Caco-2 (cell line): ENCODE measurements at places on chromosomes 4 and X. TPM values are rescaled to one million over a fixed set of nuclear protein-coding genes. Genes with fewer than 3 reads are reported as not detected.

DNA sequence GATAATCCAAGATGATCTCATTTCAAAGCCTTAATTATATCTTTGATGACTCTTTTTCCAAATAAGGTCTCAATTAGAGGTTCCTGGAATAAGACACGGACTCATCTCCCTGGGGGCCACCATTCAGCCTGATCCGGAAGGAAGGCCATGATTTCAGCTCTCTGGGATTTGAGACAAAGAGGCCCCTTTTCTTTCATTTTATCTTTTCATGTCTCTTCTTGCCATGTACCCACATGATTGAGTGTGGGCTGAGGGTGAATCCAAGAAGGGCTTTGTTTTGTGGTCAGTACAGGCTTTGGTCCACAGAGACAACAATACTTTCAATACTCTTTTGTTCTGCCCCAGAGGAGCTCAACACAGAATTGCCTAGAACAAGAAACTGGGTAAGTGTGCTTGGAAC lies 261.2 kb downstream of the TRIML1 start:
- peaks cover 16% of the 10 kb centered on the region for H3K4me1 ChIP-seq
- DNase-seq = no peak
- H3K4me3 ChIP-seq = no peak overlapping the region
- H3K27me3 ChIP-seq = no peaks in the 10 kb centered on the region
- no peak overlapping the region for H3K27ac ChIP-seq
- H3K36me3 ChIP-seq = no peaks in the 10 kb centered on the region

DNA sequence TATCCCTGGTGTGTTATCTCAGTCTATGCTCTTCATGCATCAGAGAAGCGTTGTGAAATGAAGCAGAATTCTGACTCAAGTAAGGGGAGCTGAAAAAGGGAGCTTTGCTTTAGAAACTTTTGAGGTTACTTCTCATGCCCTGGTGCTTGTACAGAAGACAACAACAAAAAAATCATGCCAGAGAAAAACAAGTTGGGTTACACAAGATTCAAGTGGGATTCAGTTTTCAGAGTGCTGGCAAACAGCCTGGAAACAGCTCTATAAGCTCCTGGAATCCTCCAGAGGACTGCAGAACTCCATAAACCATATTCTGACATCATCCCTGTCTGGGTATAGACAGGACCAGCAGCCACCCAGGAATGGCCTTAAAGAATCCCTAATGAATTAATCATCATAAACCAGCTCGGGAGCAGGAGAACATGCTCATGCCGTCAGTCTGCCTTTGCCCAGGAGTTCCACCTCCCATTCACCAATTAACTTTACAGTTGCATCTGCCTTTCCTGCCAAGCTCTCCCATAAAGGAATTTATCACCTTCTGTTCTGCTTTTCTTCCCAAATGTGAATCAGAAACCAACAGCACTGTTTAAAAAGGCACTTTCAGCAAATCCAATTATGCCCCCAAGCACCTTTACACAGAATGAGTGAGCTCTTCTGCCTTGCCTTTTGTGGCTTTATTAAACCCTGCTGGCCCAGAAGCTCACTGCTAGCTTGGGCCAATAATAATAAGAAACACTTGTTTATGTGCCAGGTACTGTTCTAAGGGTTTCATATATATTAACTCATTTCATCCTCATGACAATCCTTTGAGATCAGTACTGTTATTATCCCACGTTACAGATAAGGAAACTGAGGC lies 54.5 kb upstream of the FBXW7 start:
- DNase-seq = no peak
- H3K27ac ChIP-seq = no peak overlapping the region
- no peaks in the 10 kb centered on the region for H3K4me1 ChIP-seq
- no peak overlapping the region for H3K4me3 ChIP-seq
- H3K27me3 ChIP-seq = no peaks in the 10 kb centered on the region

DNA sequence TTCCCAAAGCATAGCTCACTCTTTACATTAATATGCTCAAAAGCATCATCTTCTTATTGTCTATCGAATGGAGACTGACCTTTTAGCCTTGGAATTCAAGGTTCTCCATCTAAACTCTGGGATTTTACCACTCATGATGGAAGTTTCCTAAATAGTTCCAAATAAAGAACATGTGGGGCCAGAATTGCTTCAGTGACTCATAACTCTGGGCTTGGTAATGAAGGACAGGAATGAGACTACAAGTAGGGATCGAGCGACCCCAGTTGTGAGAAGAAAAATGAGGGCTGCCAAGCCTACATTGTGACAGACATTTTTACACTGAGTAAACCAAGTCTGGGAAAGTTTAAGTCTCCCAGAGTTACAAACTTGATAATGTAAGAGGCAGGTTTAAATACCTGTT lies 269.9 kb downstream of the CBLL2 start:
- no peaks in the 10 kb centered on the region for H3K27me3 ChIP-seq
- no peak for DNase-seq
- no peaks in the 10 kb centered on the region for H3K4me1 ChIP-seq
- H3K27ac ChIP-seq = no peak overlapping the region
- H3K4me3 ChIP-seq = no peak overlapping the region
- H3K36me3 ChIP-seq = no peaks in the 10 kb centered on the region

DNA sequence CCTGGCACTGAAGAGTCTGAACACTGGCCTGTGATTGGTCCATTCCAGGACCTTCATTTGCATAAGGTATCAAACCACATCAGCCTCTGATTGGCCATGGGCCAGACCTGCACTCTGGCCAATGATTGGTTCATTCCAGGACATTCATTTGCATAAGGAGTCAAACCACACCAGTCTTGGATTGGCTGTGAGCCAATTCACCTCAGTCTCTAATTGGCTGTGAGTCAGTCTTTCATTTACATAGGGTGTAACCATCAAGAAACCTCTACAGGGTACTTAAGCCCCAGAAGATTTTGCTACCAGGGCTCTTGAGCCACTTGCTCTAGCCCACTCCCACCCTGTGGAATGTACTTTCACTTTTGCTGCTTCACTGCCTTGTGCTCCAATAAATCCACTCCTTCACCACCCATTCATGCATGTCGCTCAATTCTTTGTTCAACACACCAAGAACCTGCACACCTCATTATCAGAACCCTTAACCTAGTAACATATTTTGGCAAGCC lies 14.2 kb upstream of the HERC5 start:
- H3K36me3 ChIP-seq = no peaks in the 10 kb centered on the region
- H3K27me3 ChIP-seq = no peaks in the 10 kb centered on the region
- H3K27ac ChIP-seq = no peak overlapping the region
- H3K4me1 ChIP-seq = no peaks in the 10 kb centered on the region; the same call in 1 of the 2 replicates

- no peaks in the 10 kb centered on the region; the same call in 1 of the 2 replicates for H3K4me1 ChIP-seq
- no peak overlapping the region for H3K27ac ChIP-seq
- H3K27me3 ChIP-seq = no peaks in the 10 kb centered on the region
- DNase-seq = no peak
Measured at GRCh38 chr4:43357252-43357974, 464.9 kb downstream of the GRXCR1 start.

GRCh38 chr4:30943356-30943755 lies 223.2 kb downstream of the PCDH7 start:
- no peak overlapping the region for H3K27ac ChIP-seq
- no peaks in the 10 kb centered on the region for H3K27me3 ChIP-seq
- peaks cover 41% of the 10 kb centered on the region for H3K4me1 ChIP-seq
- no peak for DNase-seq

GRCh38 chrX:78957768-78958130 lies 12.6 kb downstream of the P2RY10 start:
- H3K4me3 ChIP-seq = no peak overlapping the region
- no peaks in the 10 kb centered on the region for H3K4me1 ChIP-seq
- no peaks in the 10 kb centered on the region for H3K36me3 ChIP-seq
- no peak for DNase-seq
- no peaks in the 10 kb centered on the region for H3K27me3 ChIP-seq

DNA sequence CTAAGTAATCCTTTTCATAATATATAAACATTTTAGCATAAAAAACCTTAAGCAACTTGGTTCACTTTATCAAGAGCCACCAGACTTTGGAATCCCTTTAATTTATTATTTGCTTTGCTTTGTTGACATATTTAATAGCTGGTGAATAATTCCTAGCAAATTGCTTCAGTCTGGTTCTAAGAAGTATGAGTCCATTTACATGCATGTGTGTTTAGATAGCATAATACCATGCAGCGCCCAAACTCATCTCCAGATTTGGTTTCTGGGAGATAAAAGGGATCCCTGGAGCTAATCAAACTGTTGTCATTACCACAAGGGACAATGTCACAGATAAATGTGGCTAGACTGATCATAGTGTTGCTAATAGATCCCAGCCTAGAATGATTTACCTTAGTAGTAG lies 111.8 kb downstream of the TMEM144 start:
- DNase-seq = no peak
- no peak overlapping the region for H3K27ac ChIP-seq
- no peaks in the 10 kb centered on the region for H3K36me3 ChIP-seq
- no peaks in the 10 kb centered on the region for H3K4me1 ChIP-seq

DNA sequence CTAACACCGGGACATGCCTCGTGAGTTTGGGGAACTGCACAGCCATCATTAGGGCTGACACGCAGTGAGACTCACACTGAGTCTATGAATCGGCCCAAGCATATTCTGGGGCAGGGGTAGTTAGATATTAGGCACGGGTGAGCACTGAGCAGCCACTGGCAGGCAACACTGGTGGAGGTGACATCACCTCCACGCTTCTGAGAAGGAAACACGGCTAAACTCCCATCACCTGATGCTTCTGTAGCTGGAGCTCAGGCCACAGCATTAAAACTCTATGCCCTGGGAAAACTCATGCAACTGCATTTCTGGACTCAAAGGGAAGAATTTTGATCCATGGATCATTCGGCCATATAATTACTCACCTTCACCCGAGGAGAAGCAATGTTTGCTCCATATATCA lies 100.8 kb upstream of the OTUD4 start:
- no peak overlapping the region for H3K4me3 ChIP-seq
- no peak overlapping the region for H3K27ac ChIP-seq
- H3K36me3 ChIP-seq = no peaks in the 10 kb centered on the region

DNA sequence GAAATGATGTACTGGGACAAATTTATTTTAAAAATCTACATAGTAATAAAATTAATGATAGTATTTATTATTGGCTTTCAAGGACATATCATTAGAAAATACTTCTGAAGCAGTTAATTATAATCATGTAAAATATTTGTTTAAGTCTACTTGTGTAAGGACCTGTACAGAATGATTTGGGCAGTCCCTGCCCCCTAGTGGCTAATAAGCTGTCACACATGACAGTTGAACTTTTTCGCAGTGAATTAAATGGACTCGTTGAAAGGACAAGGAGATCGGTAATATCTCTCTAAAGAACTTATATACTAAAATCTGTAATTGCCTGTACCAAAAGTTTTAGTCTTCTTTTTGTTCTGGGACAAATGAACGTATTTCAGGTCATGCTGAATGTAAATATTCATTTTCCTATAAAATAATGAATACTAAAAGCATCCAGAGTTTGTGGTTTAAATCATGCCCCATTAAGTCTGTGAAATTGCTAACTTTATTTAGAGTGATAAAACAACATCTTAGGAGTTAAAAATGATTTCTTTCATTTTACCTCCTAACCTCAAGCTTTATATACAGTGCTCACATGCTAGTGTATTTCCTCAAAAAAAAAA lies 13.6 kb downstream of the EXOC1 start:
- H3K27me3 ChIP-seq = no peaks in the 10 kb centered on the region
- H3K4me1 ChIP-seq = peaks cover 9% of the 10 kb centered on the region
- H3K36me3 ChIP-seq = no peaks in the 10 kb centered on the region; the same call in 1 of the 2 replicates
- H3K27ac ChIP-seq = no peak overlapping the region
- DNase-seq = peak; percentile 41
- no peak overlapping the region for H3K4me3 ChIP-seq

DNA sequence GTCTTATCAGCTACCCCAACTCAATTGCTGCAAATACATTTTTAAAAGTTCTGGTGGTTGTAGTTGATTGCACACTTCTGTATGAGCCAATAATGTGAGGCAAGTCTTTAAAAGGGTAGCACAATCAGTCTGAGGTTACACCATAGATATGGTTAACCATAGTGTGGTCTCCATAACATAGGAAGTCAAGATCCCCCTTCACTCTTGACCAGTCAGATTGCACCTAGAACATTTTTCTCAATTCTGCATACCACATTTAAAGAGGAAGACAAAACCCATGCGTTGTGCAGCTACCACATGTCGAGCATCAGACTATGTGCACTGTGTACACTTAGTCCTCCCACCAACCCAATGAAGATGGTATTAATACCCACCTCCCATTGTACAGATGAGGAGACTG lies 26.5 kb upstream of the CYBB start:
- H3K27me3 ChIP-seq = no peaks in the 10 kb centered on the region
- no peaks in the 10 kb centered on the region for H3K36me3 ChIP-seq
- H3K27ac ChIP-seq = no peak overlapping the region
- no peak for DNase-seq
- H3K4me3 ChIP-seq = no peak overlapping the region

DNA sequence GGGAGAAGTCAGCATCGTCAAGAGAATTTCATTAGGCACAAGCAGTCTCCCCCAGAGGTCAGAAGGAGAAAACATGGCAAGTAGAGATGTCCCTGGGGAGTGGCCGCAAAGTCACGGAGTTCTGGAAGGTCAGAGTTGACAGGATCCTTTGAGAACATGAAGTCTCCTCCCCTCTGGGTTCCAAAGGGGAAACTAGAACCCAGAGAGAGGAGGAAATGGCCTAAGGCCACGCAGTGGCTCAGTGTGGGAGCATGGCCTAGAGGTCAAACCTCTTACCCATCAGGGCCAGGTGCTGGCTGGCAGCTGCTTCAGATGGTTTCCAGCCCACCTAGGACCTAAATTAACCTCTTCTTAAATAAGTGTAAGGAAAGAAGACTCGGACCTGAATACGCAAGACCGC lies 884 bp downstream of the IDH3G start:
- DNase-seq = no peak
- peak overlapping the region; percentile 89 for H3K27ac ChIP-seq
- no peaks in the 10 kb centered on the region for H3K27me3 ChIP-seq
- 0 out of 2 replicates have a peak, but pooled peaks cover 4% of the 10 kb centered on the region for H3K4me1 ChIP-seq
- no peaks in the 10 kb centered on the region for H3K36me3 ChIP-seq
- peak overlapping the region; percentile 52 for H3K4me3 ChIP-seq

- H3K36me3 ChIP-seq = no peaks in the 10 kb centered on the region
- H3K27me3 ChIP-seq = no peaks in the 10 kb centered on the region
Measured at GRCh38 chr4:47579235-47579634, 94.2 kb downstream of the ATP10D start.

- H3K27me3 ChIP-seq = no peaks in the 10 kb centered on the region
- H3K4me1 ChIP-seq = no peaks in the 10 kb centered on the region
- H3K27ac ChIP-seq = no peak overlapping the region
- no peak overlapping the region for H3K4me3 ChIP-seq
Measured at GRCh38 chr4:137705171-137705783, 173.0 kb upstream of the PCDH18 start.

- no peak overlapping the region for H3K27ac ChIP-seq
- no peaks in the 10 kb centered on the region for H3K36me3 ChIP-seq
- H3K4me3 ChIP-seq = no peak overlapping the region
- DNase-seq = no peak
- 0 out of 2 replicates have a peak, but pooled peaks cover 10% of the 10 kb centered on the region for H3K4me1 ChIP-seq
Measured at GRCh38 chr4:168555437-168555836, 58.6 kb downstream of the PALLD start.

- H3K27me3 ChIP-seq = no peaks in the 10 kb centered on the region
- no peak for DNase-seq
- H3K4me1 ChIP-seq = no peaks in the 10 kb centered on the region
- H3K36me3 ChIP-seq = no peaks in the 10 kb centered on the region
- no peak overlapping the region for H3K27ac ChIP-seq
Measured at GRCh38 chr4:573122-573892, 2.8 kb downstream of the TMEM271 start.

IL9R gene
- 0.44 TPM in 1 of 2 replicates, not detected in the other for total RNA-seq

PAGE1 gene
- total RNA-seq = not detected in 2 replicates

SSX2B gene
- total RNA-seq = not detected in 2 replicates

NAA11 gene
- not detected in 2 replicates for total RNA-seq

RAB39B gene
- total RNA-seq = 0.18 and 0.23 TPM in 2 replicates

ESX1 gene
- total RNA-seq = not detected in 2 replicates

CASK gene
- total RNA-seq = 163 and 174 TPM in 2 replicates

MAGEA9B gene
- not detected in 2 replicates for total RNA-seq
